Activated CD8-positive, alpha-beta memory T cell treated with anti-CD3 and anti-CD28 coated beads for 1 hour (primary cell): ENCODE measurements at places on chromosomes 16 and 17.

- no peak for DNase-seq
Measured at GRCh38 chr16:10729104-10730048, 14.3 kb upstream of the NUBP1 start.

- DNase-seq = no peak
Measured at GRCh38 chr17:36647636-36648035, 46.3 kb downstream of the MRM1 start.

- no peak for DNase-seq
Measured at GRCh38 chr16:3508736-3509135, 7.9 kb downstream of the CLUAP1 start.

DNA sequence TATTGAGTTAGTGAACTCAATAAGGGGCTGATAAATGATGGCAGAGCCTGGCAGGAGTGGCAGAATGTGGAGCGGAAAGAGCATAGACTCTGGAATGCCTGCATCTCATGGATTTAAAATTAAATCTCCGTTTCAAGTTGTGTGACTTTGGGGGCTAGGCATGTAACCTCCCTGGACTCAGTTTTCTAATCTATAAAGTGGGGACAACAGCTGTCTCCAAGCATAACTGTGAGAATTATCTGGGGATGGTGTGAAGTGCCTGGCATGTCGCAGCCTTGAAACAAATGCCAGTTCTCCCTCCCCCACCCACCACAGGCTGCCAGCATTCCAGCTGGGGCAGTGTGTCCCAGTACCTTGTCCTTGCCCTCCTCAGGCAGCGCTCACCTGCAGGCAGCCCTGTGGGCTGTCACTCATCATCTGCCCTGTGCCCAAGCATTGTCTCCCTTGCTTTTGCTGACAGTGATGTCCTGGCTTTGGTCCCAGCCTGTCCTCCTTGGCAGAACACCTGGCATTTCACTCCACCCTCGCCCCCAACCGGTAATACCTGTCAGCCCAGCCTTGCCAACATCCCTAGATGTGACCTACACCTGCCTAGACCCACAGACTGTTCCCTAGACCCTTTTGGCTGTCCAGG is 129.6 kb downstream of the MRM1 start:
- no peak for DNase-seq

DNA sequence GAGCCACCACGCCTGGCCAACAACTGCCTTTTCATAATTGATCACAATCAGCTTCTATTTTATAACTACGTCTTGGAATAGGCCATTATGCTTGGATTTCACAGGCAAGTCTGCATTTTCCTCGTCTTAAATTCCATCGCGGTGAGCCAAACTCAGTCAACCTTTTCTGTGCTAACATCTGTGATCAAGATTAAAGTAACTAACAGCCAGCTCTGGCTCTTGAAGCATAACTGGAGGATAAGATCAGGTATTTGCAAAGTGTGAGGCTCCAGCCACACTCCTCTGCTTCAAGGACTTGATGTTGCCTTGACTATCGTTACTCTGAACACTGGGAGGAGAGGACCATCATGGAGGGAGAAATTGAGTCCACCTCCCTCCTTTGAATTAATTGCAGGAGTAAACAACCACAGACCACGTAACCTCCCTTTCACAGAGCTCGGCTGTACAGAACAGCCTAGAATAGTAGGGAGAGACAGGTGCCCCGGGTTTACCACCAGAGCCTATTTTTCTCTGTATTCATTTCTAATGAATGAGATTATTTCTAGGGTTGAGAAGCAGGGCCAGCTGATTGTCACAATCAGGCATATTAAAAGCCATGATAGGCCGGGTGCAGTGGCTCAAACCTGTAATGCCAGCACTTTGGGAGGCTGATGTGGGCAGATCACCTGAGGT is 143.0 kb downstream of the XYLT1 start:
- no peak for DNase-seq

- peak; percentile 42 for DNase-seq
Measured at GRCh38 chr16:82655072-82655714, 28.4 kb downstream of the CDH13 start.

DNA sequence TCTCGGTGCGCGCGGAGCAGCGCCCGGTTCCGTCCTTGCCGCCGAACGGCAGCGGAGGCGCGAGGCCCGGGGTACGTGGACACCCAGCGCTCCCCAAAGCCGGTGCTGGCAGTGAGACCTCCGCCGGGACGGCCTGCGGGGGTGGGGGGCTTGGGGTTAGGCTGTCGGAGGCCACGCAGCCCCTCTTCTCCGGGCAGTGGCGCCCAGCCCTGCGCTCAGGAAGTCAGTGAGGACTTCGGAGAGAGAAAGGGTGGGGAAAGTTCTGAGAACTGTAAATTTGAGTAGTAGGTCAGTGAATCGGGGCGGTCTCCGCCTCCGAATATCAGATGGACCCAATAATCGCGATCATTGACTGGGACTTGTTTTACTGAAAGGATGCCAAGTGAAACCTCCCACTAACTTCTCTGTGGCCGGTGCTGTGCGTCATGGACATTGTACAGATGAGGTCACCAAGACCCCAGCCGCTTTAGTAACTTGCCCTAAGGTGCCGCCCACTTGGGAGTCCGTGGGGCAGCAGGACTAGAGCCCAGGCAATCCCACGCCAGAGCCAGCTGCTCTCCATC is 468 bp downstream of the IL4R start:
- DNase-seq = no peak

- DNase-seq = no peak
Measured at GRCh38 chr17:13283606-13284005, 265.8 kb upstream of the ELAC2 start.

- DNase-seq = peak; percentile 27
Measured at GRCh38 chr16:87550495-87550961, 51.8 kb upstream of the JPH3 start.

DNA sequence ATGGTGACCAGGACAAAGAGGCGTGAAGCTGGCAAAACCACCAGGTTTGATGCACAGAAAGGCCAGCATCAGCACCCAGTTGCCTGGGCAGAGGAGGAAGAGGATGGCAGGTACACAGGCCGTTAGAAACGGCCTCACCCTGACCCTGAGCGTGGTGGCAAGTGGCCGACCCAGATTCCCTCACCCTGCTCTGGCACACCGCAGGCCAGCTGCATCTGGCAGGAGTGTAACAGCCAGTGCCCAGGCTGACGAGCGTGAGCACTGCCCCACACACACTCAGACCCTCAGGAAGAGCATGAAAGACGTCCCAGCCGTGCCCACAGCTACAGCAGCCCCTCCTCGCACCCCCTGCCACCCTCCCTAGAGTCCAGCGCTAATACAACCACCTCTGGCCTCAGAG is 82.0 kb downstream of the ANKRD11 start:
- no peak for DNase-seq

DNA sequence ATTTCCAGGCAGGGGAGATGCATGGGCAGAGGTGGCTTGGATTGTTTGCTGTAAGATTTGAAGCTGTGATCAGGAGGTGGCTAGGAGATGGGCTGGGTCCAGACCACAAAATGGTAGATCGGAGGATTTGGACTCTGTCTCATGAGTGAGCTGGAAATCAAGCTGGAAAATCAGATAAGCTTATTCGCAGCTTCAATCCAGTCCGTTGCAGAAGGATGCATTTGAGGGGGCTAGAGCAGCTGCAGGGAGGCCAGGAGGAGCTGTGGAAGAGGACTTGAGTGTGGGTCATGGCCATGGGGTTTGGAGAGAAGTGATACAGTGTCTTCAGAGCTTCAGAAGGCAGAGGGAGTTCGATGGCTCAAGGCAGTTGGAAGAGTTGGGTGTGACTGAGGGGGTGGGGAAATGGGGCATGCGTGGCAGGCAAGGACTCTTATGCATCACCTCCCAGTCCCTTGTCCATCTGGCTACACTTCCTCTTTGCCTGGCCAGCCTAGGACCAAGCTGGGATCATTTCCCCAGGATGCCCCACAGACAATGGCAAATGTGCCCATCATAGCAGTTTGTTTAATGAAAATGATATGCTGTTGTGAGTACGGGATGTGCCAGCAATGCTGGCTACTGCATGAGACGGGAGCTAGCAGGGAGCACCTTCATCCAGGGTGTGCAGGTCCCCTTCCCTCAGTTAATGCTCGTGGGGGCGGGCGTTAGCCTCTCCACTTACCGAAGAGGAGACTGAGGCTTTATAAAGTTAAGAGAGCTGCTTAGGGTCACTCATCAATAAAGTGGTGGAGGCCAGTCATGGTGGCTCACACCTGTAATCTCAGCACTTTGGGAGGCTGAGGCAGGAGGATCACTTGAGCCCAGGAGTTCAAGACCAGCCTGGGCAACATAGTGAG is 20.6 kb downstream of the QPRT start:
- DNase-seq = no peak

GRCh38 chr16:56789360-56789759 is 59.4 kb downstream of the NUP93 start:
- DNase-seq = no peak

DNA sequence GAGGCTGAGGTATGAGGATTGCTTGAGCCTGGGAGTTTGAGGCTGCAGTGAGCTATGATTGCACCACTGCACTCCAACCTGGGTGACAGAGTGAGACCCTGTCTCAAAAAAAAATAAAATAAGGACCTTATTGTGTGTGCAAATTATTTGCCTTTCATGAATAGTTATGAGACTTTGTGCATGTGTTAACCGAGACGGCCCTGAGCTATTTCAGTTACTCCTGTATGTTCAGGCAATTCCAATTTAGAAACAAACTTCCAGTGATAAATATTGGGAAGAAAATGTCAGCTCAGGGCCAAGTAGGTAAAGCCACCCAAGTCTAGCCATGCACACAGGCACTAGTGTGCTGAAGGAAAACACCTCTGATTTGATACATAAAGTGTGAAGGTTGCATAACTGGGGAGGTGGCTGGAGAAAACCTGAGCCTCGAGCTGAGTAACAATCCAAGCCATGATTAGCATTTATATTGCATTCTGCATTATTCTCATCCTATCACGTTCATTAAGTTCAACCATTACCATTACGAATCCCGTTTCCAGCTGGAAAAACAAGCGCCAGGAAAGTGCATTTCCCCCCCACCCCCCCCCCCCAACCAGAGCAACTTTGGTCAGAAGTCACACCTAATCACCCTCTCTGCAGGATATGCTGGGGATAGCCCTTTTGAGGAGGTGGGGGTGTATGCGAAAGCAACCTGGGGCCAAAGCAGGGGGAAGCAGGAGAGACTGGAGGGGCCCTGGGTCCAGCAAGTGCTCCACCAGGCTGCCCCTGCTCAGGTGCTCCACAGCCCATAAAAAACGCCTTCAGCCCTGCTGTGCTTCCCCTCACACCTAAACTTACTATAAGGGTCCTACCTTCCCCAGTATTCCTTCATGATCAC is 18.6 kb upstream of the ENDOV start:
- no peak for DNase-seq

GRCh38 chr17:48561884-48562810 is 16.0 kb downstream of the HOXB4 start:
- no peak for DNase-seq

DNA sequence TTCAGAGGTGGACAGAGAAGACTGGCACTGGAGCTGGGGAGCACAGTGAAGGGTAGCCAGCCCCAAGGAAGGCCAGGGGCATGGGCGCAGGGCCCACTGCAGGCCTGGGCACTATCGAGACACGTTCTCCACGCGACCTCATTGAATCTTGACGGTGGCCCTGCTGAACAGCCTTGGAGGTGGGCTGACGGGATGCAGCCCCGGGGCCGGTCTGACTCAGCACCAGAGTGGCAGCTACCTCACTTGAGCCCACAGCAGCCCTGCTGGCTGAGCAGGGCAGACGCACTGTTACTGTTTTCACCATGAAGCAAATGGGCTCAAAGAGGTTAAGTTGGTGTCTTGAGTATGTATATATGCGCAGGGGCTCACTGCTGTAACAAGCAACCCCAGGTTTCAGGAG is 78.8 kb upstream of the FOXF1 start:
- DNase-seq = no peak

GRCh38 chr16:22787466-22788192 is 26.3 kb upstream of the HS3ST2 start:
- DNase-seq = no peak

DNA sequence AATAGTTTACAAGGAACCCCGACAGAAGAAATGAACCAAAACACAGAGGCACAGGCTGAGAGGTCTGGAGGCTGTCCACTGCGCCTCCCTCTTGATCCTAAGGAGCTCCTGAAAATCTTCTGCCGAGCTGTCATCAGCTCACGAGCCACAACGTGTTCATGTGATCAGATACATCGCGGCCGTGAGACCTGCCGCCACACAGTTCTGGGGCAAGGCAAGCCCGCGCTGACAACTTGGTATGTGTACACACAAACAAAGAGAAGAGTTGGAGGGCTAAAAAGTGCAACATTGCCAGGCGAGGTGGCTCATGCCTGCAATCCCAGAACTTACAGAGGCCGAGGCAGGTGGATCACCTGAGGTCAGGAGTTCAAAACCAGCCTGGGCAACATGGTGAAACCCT is 7.6 kb downstream of the EXOC7 start:
- no peak for DNase-seq

GRCh38 chr16:25925421-25925820 is 233.7 kb downstream of the HS3ST4 start:
- no peak for DNase-seq

- no peak for DNase-seq
Measured at GRCh38 chr17:917941-918740, 61.4 kb downstream of the NXN start.

DNA sequence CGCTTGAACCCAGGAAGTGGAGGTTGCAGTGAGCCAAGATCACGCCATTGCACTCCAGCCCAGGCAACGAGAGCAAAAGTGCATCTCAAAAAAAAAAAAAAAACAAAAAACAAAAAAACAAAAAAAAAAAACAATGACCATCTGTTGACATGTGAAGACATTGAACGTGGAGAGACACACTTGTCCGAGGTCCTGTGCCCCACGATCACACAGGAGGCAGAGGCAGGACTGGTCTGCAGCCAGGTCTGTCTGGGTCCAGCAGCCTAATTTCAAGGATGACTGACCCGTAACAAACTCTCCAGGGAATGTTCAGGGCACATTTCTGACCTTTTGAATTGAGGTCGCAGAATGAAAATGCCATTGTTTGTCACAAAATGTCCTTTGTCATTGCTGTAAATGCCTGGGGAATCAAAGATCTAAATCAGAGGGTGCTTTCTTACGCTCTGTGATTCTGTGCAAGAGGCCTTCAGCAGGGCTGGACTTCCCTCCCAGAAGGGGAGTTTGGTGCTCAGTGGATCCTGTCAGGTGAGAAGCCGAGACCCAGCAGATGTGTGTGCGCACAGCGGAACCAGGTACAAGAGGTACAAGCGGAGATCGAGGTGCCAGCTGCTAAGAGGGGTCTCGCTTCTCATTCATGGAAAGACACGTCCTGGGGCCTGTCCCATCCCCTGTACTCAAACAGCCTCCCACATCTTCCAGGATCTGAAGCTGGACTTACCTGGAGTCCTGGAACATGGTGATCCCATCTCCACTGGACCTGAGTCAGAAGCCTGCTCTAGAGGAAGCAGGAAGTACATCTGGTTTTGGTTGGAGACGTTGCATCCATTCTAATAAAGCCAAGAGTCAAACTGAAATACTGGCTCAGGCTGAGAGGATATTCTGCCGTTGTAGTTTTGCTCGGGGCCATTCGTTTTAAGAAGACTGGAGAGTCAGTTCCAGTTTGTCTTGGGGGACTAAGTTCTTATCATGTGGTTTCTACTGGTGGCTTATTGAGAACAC is 95.8 kb downstream of the IRF8 start:
- DNase-seq = no peak

GRCh38 chr17:6376931-6377361 is 58.0 kb downstream of the AIPL1 start:
- DNase-seq = no peak
